Hepatic stellate cell (primary cell): ENCODE measurements at places on chromosomes 12 and 14.

- DNase-seq, result no peak
These were observed 15.1 kb upstream of the DRAM1 start for GRCh38 chr12:101862245-101862644.

- DNase-seq, result no peak
These were observed 253.4 kb upstream of the SRRM4 start for GRCh38 chr12:118727979-118728366.

GRCh38 chr12:95701275-95701674 is 89.3 kb downstream of the NTN4 start:
- no peak for DNase-seq

GRCh38 chr12:121717041-121717699 is 4.6 kb downstream of the TMEM120B start:
- no peak for DNase-seq

GRCh38 chr12:80551897-80552296 is 107.9 kb downstream of the PTPRQ start:
- DNase-seq, result peak; percentile 44

DNA sequence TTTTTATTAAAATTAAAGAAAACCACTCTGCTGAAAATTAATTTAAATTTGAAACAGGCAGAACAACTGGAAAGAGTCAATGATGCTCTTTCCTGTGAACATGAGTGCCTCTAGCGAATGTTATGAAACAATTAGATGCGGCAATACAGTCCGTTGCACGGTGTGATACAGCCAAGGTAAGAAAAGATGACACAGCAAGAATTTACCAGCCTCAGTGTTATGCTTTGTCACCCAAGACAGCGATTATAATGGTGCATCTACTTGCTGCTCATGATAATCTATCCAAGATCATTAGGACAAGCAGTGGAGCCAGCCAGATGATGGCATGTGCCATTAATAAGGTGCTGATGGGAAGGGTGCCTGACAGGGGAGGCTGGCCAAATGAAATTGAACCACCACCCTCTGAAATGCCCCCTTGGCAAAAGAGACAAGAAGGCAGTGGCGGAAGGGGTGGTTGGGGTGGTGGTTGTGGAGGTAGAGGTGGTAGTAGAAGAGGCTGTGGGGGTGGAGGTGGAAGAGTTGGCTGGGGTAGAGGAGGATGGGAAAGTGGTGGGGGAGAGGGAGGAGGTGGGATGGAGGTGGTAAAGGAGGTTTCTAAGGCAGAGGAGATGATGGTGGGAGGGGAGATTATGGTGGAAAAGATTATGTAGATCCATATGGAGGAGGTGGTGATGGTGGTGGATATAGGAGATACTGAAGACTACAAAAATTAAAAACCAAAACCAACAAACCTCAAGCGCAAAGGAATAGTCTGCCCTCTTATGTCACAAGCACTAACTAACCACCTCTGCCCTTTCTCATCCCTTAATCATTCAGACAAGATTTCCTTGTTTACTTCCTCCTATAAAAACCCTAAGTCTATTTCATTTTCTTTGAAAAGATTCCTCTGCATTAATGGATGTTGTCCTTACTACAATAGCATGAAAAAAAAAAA is 4.0 kb upstream of the RESF1 start:
- no peak for DNase-seq

DNA sequence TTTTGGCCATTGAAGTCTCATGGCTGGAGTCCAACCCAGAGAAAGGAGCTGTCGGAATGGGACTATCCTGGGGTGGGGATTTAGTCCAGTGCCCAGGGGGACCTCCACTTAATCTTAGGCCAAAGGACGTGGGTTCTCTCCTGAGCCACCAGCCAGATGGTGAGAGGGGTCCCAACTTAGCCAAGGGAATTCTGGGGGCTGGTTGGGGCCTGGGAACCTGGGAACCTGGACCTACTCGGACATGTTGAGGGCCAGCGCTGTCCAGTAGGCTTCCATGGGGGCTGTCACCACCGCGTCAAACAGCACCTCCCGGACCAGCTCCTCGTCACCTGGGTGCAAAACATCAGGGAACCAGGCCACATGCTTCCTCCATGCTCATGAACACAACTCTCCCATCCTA is 33.4 kb downstream of the LRTM2 start:
- DNase-seq, result no peak
